ENCODE measurements at places on chromosomes 13 and 19. TPM values are rescaled to one million over a fixed set of nuclear protein-coding genes. Genes with fewer than 3 reads are reported as not detected.

Gene ACP7
- total RNA-seq: not detected

Gene KLK3
- not detected for total RNA-seq

Gene KLK4
- total RNA-seq: 0.17 TPM

Gene OSCAR
- 0.32 TPM for total RNA-seq

Gene CA11
- total RNA-seq: 9.4 TPM

Gene KLK8
- not detected for total RNA-seq

Gene UBE2L5
- not detected for total RNA-seq

All from A549 treated with AZD2906 at 1 μM for 4 hours (cell line).